ENCODE measurements at places on chromosomes 11 and 22.

GRCh38 chr11:61551634-61552033 is 29.2 kb downstream of the SYT7 start:
- no peak for DNase-seq

- no peak for DNase-seq
Observed at GRCh38 chr22:33544707-33545106, 375.6 kb downstream of the LARGE1 start.

DNA sequence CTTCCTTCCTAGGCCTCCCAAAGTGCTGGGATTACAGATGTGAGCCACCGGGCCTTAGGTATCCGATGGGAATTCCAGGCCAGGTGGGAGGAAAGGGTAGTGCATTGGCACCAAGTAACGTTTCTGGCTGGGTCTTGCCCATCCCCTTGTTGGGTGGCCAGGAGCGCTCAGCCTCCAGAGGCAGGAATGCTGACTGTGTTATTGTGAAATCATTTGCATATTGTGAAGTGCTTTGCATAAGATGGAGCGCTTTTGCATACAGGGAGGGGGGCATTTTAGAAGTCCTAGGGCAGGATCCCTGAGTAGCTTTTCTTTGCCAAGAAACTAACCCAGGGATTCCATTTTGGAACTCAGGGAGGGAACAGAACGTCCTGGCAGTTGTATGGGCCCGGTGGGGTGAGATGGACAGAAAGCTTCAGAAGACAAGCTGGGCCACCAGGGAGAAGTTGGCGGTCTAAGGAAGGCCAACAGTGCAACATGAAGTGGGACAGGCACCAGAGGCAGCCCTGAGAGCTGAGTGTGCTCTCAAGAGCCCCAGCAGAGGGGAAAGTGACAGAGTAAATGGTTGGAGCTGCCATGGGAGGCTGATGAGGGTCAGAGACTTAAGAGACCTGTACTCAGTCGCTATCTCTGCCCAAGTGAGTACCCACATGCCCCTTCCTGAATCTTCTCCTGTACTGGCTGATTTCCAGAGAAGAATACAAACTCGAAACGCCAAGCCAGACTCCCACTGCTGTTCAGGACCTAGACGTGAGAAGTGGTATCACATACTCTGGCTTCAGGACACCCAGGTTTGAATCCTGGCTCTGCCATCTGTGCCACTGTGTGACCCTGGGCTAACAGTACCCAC is 1.3 kb upstream of the SLC39A13 start:
- no peak for DNase-seq

GRCh38 chr22:38415561-38416321 is 39.3 kb downstream of the KCNJ4 start:
- no peak for DNase-seq

GRCh38 chr11:12120031-12121008 is 9.9 kb downstream of the MICAL2 start:
- no peak for DNase-seq

Data from activated CD4-positive, CD25-positive, alpha-beta regulatory T cell (primary cell).